ENCODE measurements at places on chromosomes 13 and 19.
A peak's percentile ranks its signal among the peaks of the same experiment; 100 is the strongest.

- DNase-seq: no peak
These were observed 524.4 kb downstream of the LMO7 start for GRCh38 chr13:76160506-76160905.

DNA sequence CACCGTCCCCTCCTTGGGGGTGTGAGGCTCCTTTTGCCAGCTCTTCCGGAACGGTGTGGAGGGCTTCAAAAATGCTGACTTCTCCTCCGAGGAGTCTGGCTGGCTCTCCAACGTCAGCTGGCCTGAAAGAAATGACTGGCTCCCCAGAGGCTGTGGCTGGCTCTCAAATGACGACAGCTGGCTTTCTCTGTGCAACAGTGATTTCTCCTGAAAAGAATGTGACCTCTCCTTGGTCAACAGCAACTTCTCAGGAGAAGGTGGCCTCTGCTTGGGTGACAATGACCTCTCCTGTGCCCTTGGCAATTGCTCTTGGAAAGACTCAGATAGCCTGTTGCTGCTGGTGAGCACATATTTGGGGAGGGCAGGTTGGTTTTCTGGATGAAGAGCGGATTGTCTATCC is 29.2 kb downstream of the ONECUT3 start:
- no peak for DNase-seq

GRCh38 chr19:29079356-29080032 is 133.5 kb downstream of the UQCRFS1 start:
- no peak for DNase-seq

- DNase-seq: no peak
These were observed 12.6 kb downstream of the QPCTL start for GRCh38 chr19:45705115-45705514.

- peak; percentile 78 for DNase-seq
These were observed 28.8 kb upstream of the TUBGCP3 start for GRCh38 chr13:112616586-112617362.

DNA sequence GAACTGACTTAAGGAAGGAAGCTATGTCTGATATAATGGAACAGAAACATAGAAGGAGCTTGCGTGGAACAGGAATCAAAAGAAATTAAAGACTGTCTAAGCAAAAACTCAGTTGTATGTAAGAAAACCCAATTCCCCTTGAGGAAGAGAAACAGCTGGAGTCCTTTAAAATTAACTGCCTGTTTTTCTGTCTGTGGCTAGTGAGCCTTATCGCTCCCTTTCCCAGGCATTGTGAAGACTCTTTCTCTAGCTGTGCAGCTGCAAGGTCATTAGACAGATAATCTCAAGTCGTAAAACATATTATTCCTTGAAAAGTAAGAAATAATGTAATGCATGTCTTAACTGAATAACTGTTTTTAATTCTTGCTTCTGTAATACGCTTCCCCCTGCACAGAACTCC is 39.7 kb upstream of the IGSF23 start:
- DNase-seq: no peak

GRCh38 chr13:26473571-26474230 is 83.8 kb upstream of the WASF3 start:
- DNase-seq: no peak

- no peak for DNase-seq
These were observed 329.7 kb downstream of the UQCRFS1 start for GRCh38 chr19:28883241-28883693.

DNA sequence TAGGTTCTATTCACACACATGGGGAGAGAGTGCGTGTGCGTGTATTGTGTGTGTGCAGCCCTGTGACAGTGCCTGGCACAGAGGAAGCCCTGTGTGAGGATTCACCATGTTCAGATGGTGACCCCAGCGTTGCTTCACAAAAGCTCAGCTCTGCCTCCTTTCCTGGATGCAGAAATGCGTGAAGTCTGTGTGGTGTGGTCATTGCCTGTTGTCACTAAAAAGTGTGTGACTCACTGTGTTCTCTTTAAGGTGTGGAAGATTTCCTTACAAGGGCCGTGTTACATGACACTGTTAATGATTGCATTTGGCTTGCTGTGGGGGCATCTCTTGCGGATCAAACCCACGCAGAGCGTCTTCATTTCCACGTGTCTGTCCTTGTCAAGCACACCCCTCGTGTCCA is 19.5 kb upstream of the DCUN1D2 start:
- no peak for DNase-seq

- no peak for DNase-seq
These were observed 3.9 kb upstream of the KDM4B start for GRCh38 chr19:4965061-4965460.

- DNase-seq: no peak
These were observed 128.3 kb downstream of the KLF5 start for GRCh38 chr13:73187106-73187505.

DNA sequence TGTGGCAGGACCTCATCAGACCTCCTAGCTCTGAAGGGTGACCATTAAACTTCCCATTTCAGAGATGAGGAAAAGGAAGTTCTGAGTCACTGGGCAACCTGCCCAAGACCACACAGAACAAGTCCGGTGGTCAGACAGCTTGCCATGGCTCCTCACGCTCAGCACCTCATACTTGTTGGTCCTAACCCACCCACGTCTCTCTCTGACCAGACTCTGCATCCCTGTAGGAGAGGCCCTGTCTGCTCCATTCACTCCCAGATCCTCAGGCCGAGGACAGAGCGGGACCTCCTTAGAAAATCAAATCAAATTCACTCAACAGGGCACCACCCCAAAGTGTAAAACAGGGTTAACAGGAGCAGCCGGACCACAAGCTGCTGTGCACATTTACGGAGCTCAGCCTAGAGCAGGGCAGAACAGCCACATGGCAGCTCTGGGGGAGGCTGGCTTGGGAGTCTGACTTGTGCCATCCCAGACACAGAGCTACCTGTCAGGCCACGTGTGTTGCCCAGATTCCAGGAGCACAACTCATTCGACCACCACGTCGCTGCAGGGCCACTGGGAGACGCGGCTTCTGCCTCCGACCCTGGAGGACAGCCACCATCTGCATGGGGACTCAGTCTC is 1.7 kb downstream of the MIER2 start:
- DNase-seq: peak; percentile 97

DNA sequence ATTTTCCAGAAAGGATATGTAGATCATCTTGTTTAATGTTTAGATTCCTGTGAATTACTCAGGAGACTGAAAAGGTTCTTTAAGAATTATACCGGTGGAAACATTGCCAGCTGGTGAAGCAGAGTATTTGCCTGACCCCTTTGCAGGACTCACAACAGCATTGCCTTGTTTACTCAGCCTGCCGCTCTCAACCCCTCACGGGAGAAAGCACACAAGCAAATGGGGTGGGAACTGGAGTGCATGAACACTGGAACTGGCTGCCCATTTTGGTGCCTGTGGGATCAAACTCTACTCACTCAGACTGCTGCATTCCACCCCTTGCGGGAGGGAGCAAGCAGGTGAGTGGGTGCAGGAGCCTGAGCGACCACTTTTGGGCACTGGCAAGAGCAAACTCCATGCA is 804.7 kb upstream of the SLITRK1 start:
- no peak for DNase-seq

- DNase-seq: no peak
These were observed 61.4 kb upstream of the KLF2 start for GRCh38 chr19:16263141-16263761.

DNA sequence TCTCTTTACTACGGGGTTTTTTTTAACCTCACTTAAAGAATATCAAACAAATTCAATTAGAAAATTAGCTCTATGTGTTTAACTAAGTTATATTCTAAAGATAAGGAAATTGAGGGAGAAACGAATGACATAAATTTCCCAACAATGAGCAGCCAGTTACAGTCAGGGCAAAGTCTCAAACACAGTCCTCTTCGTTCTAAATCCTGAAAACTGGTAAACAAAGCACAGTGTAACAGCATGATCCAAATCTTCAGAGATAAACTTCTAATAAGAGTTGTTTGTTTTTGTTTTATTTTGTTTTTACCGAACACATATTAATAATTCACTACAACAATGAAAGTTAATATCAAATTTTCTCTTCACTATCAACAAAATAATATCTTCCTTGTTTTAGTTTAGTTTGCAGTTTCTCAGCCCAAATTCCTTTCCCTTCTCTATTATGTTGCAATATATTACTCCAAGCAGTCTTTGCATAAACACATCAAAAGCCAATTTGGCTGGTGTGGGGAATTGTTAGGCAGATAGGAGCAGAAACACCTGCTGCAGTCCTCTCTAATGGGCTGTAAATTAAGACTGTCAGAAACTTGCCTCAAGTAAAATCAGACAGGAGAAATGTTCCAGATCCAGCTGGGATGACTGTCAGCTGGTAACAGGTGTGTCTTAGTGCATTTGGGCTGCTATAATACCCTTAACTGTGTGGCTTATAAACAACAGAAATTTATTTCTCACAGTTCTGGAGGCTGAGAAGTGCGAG is 106.5 kb upstream of the SGCG start:
- no peak for DNase-seq

DNA sequence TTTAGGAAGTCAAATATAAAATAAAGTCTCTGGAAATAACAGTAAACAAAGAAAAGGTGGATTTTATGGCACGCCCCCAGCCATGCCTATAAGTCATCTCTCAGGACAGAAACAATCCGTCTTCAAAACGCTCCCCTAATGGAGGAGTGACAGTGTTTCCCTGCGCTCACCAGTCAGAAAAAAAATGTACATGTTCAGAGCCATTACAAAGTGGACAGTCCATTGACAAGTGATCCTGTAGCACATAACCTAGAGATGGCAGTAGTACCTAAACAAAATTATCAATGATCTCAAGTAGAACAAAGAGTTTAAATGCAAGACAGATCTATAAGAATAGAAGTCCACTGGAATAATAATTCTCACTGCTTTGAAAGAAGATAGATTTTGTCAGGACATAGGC is 891.7 kb upstream of the MIR17HG start:
- no peak for DNase-seq

GRCh38 chr13:106331116-106331515 is 204.3 kb downstream of the EFNB2 start:
- no peak for DNase-seq

- no peak for DNase-seq
These were observed 335.7 kb downstream of the NALCN start for GRCh38 chr13:101080616-101081015.

DNA sequence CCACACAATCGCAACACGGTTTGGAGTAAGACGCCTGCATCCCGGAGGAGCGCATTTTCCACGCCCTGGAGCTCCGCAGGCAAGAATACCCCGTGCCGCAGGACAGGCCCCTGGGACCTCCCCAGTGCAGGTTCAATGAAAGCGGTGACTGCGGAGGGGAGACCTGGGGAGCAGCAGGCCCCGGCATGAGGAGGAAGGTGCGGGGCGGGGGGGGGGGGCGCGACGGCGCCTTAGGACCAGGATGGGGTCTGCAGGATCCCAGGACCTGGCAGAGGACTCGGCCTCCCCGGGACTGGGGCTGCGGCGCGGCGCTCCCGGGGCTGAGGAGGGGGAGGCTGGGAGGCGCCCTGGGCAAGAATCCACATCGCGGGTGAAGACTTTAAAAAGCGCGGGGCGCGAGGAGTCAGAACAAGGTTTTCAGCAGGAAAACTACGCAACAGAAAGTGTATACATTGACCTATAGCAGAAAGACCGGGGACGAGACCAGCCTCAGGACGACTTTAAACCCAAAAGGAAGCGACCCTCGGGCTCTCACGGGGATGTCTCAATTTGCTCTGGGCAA is 432 bp downstream of the ZNF611 start:
- DNase-seq: peak; percentile 38

GRCh38 chr19:29320086-29320485 is 107.1 kb upstream of the UQCRFS1 start:
- no peak for DNase-seq

GRCh38 chr13:28406733-28407266 is 88.1 kb downstream of the FLT1 start:
- no peak for DNase-seq

DNA sequence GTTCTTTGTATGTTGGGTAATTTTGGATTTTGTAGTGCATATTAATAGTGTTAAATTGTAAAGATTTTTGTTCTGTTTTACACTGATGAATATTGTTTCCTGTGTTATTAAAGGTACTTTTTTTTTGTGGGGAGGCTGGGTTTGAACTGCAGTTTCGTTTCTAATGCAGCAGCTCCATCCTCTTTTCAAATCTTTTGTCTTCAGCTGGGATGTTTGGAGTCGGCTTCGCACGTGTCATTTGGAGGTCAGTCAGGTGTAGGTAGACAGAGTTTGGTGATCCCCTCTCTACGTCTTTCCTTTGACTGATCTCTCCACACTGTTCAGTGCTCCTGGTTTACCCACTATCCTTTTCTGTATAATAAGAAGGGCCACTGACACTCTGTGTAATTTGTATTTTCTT is 30.3 kb downstream of the TDRD3 start:
- DNase-seq: no peak

GRCh38 chr19:12647490-12648071 is 19.0 kb downstream of the MAN2B1 start:
- DNase-seq: peak; percentile 56

DNA sequence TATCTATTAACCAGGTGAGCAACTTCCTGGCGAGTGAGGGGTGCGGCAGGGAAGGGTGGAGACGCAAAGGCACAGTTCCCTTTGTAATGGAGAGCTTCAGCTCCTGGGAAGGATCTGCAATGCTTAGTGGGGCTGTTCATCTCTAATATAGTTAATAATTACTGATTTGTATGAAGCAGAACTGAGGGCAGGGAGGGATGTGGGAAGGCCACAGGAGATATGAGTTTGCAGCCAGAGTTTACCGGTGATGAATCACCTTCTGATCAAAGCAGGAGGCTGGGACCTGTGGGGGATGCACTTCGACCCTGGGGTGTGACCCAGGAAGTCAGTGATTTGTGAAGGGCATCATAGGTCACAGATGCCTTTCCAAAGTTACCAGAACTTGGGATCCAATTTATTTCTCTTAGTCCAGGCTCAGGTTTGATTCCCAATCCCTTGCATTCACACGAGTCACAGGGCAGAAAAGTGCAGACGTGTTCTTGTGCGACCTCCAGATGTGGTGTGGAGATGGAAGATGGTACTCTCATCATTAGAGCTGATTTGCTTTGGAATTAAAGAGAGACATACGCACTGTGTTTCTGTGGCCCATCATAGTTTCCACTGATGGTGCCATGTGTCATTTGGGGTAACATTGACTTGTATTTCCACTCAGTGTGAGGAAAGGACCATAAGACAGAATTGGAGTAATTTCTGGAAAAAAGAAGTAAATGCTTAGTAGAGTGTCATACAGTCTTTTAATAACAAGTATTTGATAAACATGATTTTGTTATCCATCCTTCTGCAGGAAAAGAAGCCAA is 55.0 kb downstream of the LRCH1 start:
- no peak for DNase-seq

GRCh38 chr13:85985797-85986196 is 186.6 kb upstream of the SLITRK6 start:
- no peak for DNase-seq

- no peak for DNase-seq
These were observed 52.4 kb upstream of the HTR2A start for GRCh38 chr13:46949211-46949610.

DNA sequence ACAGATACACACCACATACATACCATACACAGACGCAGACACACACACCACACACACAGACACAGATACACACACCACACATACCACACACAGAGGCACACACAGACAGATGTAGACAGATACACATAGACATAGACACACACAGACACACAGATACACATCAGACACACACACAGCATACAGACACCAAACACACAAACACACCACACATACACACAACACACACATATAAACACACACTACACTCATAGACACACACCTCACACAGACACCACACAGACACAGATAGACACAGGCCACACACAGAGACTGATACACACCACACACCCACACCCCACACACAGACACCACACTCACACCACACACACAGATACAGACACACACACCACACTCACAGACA is 24.9 kb upstream of the SLC7A10 start:
- DNase-seq: no peak

GRCh38 chr13:98910501-98910951 is 67.3 kb downstream of the DOCK9 start:
- DNase-seq: peak; percentile 98

Data from dermis blood vessel endothelial cell (primary cell).